ENCODE measurements at places on chromosomes 7 and 10.

- no peak for DNase-seq
These were observed 91.8 kb downstream of the TRRAP start for GRCh38 chr7:98970016-98970615.

- no peak for DNase-seq
These were observed 21.9 kb downstream of the CDK13 start for GRCh38 chr7:39971924-39972323.

DNA sequence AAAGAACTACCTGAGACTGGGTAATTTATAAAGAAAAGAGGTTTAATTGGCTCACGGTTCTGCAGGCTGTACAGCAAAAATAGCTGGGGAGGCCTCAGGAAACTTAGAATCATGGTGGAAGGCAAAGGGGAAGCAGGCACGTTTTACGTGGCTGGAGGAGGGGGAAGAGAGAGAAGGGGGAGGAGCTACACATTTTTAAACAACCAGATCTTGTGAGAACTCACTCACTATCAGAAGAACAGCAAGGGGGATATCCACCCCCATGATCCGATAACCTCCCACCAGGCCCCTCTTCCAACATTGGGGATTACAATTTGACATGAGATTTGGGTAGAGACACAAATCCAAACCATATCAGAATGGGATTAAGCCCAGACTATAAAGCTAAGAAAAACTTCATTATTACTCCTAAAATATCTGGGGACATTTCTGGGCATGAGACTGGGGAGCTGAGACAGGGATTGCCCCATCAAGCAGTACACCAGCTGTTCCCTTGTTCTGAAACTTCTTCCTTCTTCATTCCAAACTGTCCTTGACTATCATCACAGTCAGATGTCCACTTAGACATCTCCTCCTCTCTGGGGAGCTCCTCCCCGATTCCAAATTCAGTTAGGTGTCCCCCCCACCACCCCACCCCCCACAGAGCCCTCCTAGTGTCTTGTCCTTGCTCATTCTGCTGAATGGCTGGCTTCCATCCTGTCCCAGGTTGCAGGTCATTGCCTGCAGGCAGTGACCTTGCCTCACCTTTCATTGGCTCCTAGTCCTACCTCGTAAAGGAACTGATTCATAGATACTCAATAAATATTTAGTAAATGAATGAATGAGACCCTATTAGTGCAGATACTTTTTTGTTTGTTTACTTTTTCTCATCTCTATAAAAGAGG, 132.6 kb downstream of the EVX1 start:
- DNase-seq: no peak

GRCh38 chr7:111071556-111071955, 19.4 kb upstream of the LRRN3 start:
- no peak for DNase-seq

- peak; percentile 52 for DNase-seq
These were observed 29.5 kb upstream of the ANKRD2 start for GRCh38 chr10:97543025-97543546.
